ENCODE measurements at places on chromosomes 3 and 15.

DNA sequence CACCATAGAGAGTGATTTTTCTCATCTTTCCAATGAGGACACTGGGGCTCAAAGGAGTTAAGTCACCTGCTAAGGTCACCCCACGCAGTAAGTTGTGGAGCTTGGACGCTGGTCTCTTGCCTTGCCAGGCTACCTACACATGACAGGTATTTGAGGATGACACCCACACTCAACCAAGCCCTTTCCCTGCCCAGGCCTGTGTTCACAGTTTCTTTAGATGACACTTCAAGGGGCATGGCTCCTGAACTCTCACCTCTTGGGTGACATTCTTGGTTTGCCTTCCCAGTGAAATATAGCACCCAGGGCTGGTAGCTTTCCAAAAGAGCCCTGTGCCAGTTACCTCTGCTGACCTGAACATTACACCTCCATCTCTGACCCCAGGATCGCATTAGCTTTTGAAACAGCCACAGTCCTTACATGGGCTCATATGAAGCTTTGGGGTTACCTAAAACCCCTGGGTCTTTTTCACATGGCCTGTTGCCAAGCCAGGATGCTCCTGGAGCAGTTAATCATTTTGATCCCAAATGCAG is 148.0 kb downstream of the RPLP1 start:
- DNase-seq = no peak

GRCh38 chr3:49013738-49014660 is 4.4 kb downstream of the DALRD3 start:
- DNase-seq = no peak

DNA sequence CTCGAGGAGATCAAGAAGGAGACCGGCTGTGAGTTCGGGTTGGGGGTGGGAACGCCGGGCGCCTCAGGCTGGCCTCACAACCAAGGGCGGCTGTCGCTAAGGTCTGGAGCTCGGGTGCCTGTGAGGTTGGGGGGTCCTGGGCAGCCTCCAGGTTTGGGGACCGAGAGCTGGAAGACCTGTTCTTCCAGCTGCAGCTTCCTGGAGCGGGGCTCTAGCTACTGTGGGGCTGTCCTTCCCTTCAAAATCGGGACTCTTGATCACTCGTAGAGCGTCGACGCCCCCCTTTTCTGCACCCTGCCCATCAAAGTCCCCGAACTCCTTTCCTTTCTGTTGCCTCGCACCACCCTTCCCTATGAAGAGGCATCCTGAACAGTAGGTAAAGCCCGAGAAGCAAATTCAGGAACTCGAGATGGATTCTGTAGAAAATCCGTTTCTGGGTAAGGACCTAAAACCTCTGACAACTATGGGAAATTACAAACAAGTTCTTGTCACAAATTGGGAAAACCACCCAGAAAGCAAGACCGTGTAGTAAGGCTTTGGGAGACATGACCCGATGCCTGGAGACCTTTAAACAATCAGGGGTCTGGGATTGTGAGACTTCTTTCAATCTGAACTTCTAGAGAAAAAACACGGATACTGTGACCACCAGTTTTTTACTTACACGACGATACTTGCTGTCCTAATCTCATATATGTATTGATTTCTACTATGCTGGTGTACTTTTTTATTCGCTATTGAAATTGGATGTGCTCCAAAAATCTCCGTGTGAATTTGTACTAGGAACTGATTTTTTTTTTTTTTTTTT is 556 bp downstream of the CHP1 start:
- DNase-seq = no peak

GRCh38 chr3:108322352-108322751 is 26.0 kb downstream of the HHLA2 start:
- DNase-seq = no peak

GRCh38 chr3:159843840-159844730 is 144.6 kb upstream of the IL12A start:
- DNase-seq = no peak

DNA sequence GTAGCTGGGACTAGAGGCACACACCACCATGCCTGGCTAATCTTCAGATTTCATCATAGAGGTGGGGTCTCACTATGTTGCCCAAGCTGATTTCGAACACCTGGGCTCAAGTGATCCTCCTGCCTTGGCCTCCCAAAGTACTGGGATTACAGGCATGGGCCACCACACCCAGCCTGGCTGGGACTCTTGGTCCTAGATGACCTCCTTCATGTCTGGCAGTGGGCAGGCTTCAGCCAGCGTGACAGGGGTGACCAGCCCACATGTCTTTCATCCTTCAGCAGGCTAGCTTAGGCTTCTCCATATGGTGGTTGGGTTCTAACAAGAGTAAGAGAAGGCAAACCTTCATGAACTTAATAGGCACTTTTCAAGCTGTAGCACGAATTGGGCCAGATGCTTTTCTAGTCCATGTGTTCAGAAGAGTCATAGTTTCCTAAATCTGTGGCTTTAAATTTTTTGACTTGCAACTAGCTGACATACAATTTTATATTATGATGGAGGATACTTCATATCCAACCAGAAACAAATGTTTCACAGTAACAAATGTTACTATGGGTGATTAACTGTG is 7.6 kb downstream of the GPD1L start:
- no peak for DNase-seq

GRCh38 chr3:10471054-10471688 is 34.2 kb downstream of the ATP2B2 start:
- no peak for DNase-seq

DNA sequence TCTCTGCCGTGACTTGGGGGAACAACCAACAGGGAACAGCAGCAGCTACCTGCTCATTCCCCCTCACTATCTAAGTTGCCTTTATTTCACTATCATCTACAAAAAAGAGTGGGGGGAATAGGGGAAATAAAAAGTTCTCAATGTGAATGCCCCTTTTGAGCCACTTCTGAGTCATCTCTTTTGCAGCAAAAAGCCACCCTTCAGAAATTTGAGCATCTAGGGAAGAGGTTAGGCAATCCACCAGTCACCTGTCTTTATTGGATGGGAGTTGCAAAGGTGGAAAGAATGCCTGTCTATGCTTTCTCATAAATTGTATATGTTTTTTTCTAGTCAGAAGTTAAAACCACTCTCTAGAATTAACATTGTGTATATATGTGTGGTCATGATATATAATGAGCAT is 41.1 kb downstream of the GPD1L start:
- no peak for DNase-seq

DNA sequence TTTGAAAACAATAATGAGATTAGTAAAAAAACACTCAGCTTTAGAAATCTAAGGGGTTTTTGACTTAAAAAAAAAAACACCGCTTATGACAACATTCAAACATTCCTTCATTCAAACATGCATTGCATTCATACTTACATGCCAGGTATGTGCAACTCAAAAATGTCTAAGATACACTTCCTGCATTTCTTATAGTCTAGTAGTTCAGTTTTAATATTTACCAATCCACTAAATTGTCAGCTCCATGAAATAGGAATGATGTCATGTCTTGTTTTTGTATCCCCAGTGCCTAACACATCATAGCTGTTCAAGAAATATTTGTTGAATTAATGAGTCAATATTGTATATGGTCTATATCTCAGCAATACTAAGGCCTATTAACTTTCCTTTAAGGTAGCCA is 51.7 kb downstream of the EIF4E3 start:
- DNase-seq = no peak

GRCh38 chr3:69058947-69059224 is 6.8 kb upstream of the TMF1 start:
- DNase-seq = no peak

- no peak for DNase-seq
These were observed 3.5 kb downstream of the TKT start for GRCh38 chr3:53252096-53252946.

- DNase-seq = no peak
These were observed 241.8 kb downstream of the FOXP1 start for GRCh38 chr3:71341721-71342120.

DNA sequence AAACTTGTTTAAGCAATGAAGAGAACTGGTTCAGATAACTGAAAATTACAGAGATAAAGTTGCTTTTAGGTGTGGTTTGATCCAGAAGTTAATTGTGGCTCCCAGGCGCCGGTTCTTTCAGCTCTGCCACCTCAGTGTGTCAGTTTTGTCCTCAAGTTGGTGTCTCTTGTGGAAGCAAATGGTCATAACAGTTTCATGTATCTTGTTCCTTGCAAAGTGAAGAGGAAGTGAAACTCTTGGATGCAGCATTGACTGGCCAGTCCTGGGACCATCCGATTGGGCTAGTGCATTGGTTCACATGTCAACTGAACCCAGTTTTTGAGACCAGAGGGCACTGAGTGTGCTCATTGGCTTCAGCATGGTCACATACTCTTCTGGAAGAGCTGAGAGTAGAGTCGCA is 181.4 kb upstream of the GRM7 start:
- no peak for DNase-seq

- DNase-seq = no peak
These were observed 132.1 kb downstream of the LPP start for GRCh38 chr3:188286087-188286513.

- DNase-seq = no peak
These were observed 444.2 kb downstream of the SQOR start for GRCh38 chr15:46079046-46079445.

DNA sequence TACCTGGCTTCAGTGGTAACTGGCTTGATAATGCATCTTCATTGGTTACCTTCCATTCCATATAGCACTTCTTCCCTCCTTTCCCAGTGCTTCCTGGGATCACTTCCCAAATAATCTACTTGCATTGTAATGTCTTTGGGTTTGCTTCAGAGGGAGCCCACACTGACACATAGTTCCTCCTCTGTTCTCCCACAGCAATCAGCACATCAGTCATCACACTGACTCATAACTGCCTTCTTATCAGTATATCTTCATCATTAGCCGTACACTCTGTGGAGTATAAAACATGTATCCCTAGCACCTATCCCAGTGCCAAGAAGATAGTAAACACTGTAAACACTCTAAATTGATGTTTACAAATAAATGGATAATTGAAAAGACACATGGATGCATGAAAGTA is 91.4 kb upstream of the SCN10A start:
- DNase-seq = no peak

DNA sequence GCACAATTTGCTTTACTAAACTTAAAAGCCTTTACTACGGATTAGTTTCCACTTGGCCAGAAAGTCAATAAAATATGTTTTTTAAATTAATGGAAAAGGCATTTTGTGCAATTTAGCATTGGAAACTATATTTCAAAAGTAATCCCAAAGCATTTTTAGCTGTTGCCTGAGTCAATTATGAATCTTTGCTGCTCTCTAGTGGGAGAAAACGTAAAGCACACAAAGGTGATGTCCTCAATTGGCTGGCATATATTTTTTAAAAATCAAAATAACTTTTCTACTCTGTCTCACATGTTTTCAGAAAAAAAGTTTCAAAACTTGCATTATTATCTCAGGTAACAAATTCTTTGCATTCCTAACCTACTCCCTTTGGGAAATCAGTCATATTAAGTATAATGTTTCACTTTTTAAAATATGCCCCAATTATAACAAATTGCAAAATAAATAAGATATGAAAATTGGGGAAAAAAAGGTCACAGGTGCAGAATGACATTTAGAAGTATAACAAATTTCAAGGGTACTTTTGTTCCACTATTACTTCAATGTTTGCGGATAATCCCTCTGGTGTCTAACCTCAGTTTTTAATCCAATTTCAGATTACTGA is 47.2 kb upstream of the TEX55 start:
- no peak for DNase-seq
